Foreskin keratinocyte (primary cell): ENCODE measurements at places on chromosomes 2 and 18.

DNA sequence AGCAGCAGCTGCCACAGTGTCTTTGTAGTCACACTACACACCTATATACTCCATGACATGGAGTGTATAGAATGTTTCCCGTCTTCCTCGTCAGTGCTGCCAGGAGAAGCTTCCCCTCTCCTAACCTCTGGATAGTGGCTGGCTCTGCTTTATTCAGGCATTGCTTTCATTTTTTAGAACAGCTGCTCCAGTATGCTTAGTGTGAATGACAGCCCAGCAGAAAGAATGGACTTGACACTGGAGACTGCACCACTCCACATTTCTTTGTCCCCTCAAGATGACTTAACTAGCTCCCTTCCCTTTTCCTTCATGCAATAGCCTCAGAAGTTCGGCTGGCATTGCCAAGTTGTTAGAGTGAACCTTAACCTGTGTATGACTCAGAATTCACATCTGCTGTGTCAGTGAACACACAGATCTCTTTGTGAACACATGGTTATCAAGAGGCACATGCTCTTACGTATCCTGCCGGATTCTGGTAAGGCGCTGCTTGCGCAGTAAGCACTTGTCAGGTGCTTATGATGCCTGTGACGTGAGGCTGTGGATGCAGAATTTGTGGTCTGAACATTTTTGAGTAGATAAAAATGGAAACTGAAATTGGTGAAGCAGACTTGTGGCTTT is 73.9 kb downstream of the NEDD4L start:
- peak; percentile 88 for DNase-seq

- DNase-seq, result peak; percentile 65
Measured at GRCh38 chr2:105734762-105735538, 9.8 kb upstream of the NCK2 start.

DNA sequence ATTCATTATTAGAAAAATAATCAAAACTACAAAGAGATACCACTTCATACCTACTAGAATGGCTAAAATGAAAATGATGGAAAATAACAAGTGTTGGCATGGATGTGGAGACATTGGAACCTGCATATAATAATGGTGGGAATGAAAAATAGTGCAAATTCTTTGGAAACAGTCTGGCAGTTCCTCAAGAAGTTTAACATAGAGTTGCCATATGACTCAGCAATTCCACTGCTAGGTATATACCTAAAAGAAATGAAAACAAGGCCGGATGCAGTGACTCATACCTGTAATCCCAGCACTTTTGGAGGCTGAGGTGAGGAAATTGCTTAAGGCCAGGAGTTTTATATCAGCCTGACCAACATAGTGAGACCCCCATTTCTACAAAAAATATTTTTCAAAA is 41.6 kb upstream of the ACYP2 start:
- DNase-seq, result peak; percentile 84

- DNase-seq, result no peak
Measured at GRCh38 chr2:145799595-145800108, 1279.7 kb upstream of the ZEB2 start.

DNA sequence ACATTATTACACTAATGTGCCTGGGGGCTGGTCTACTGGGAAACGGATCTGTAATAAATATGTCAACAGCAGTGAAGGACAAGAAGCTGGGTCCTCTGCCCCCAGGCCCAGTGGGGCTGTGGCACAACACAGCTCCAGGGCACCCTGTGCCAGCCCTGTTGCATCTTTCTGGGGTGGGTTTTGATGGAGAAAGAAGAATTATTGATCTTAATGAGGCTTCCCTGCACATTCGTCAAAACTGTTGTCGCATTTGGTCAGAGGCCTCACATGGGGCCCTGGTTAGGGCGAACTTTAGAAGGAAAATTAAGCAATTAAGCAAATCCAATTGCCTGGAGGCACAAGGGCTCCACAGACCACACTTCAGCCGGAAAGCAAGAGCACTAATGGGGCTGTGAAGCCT is 30.0 kb upstream of the TWIST2 start:
- no peak for DNase-seq

DNA sequence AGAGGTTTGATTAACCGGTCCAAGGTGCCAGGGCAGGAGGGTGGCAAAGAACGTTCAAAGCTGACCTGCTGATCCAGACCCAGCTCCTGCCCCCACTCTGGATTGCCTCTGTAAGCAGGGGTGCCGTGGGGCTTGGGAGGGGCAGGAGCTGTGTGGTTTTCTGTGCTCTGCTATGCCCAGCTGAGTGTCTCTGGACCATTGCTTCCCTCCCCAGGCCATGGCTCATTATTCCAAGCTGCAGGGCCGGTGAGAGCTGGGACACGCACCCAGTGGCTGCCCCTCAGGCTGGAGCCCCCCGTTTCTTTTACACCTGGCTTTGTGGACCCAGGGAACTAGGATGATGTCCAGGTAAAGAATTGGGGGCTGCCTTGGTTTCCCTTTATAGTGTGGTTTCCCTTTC is 238.4 kb upstream of the HS6ST1 start:
- no peak for DNase-seq

- DNase-seq, result no peak
Measured at GRCh38 chr2:214169736-214170135, 241.1 kb upstream of the VWC2L start.

GRCh38 chr2:188217264-188217663 is 74.4 kb upstream of the GULP1 start:
- no peak for DNase-seq

- peak; percentile 60 for DNase-seq
Measured at GRCh38 chr2:96329456-96329855, 4.3 kb downstream of the ITPRIPL1 start.

DNA sequence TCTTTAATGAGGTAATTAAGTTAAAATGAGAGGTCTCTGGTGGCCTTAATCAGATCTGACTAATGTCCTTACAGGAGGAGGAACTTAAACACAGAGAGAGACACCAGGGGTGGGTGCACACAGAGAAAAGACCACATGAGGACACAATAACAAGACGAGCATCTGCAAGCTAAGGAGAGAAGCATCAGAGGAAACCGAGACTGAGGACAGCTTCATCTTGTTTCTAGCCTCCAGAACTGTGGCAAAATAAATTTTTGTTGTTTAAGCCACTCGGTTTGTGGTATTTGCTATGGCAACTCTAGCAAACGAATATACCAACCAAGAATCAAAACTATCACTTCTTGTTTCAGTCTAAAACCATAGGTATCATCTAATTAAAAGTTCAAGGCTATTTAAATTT is 400.1 kb downstream of the PID1 start:
- no peak for DNase-seq

DNA sequence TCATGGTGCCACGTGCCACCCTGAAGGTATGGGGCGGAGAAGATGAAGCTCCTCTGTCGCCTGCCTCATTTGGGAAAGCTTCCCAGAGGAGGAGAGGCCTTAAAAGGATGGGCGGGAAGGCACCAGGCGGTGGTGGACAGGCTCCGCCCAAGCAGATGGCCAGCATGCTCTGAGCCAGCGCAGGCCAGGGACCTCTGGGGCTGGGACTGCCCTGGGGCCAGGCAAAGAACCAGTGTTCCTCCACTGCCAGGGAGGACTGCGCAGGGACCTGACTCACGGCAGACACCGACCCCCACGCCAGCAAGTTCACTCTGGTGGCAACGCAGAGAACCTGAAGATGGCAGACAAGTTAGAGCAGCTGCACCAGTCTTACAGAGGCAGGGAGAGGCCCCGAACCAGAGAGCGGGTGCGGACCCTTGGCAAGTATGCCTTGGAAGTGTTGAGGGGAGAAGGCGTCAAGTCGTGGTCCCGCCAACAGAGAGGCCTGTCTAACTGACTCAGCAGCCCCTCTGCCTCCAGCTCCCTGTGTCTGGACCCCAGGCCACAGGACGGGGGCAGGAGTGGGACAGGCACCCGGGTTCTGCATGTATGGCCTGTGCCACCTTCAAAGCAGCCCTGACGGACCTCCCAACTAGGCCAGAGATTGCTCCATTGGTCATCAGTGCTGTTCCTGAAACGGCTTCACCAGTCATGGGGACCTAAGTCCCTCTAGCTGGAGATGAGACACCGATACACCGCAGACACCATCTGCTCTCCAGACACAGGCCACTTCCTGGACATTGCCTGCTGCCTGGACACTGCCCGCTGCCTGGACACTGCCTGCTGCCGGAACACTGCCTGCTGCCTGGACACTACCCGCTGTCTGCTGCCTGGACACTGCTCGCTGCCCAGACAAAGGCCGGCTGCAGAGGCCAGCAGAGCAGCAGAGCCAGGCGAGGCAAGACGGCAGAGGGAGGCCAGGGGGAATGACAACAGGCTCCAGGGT is 124.7 kb downstream of the HDAC4 start:
- DNase-seq, result no peak

DNA sequence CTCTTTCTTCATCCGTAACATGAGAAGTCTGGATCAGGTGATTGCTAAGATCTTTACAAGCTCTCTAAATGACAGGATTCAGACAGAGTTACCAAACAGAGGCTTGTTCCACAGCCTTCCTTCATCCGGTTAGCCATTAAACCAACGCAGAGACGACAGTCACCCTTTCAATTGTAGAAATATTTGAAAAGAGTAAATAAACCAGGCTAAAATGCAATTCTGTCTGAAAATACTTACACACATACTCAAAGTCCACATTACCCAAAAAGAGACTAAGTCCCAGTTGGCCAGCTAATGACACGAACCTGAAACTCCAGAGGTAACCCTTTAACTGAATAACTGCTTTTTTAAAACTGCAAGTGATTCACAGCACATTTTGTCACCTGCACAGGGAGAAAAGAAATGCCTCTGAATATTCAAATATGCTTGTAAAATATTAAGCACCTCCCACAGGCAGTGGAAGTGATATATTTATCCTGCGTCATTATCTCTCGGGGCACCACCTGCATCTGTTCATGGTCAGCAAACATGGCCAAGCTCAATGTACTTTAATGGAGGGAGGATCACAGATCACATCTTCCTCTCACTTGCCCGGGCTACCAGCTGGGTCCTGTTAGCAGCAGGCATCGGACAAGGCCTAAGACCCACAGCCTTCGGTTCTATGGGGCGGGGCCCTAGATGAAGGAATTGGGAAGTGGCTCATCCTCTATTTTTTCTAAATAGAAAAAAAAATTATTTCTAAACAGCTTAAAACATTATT is 38.8 kb upstream of the DNER start:
- DNase-seq, result no peak

GRCh38 chr2:177075254-177075653 is 137.3 kb upstream of the HNRNPA3 start:
- no peak for DNase-seq

DNA sequence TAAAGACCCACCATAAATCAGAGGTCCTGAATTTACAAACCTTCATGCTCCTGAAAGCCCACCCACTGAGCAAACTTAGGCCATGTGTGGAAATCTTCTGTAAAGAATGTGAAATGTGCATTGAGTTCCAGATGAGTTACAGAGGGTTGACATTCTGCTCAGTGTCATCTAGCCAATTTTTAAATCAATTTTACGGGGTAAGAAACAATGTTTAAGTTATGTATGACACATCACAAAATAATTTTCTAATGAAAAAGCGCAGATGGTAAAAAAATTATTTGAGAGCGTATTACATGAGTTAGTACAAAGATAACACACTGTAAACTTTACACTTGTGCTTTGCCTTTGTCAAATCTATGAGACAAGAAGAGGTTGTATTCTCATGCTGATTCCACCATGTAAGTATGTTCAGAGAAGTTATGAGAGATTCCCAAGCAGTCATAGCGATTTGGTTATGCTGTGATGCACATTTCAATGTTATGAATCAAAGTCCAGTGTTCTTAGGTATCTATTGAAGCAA is 446.3 kb downstream of the ADCYAP1 start:
- no peak for DNase-seq

- no peak for DNase-seq
Measured at GRCh38 chr18:58777471-58777870, 87.2 kb upstream of the ZNF532 start.

DNA sequence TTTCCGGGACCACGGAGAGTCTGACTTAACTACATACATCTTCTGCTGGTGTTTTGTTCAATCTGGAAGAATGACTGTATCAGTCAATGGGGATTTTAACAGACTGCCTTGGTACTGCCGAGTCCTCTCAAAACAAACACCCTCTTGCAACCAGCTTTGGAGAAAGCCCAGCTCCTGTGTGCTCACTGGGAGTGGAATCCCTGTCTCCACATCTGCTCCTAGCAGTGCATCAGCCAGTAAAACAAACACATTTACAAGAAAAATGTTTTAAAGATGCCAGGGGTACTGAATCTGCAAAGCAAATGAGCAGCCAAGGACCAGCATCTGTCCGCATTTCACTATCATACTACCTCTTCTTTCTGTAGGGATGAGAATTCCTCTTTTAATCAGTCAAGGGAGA is 23.1 kb downstream of the ICOS start:
- DNase-seq, result no peak

DNA sequence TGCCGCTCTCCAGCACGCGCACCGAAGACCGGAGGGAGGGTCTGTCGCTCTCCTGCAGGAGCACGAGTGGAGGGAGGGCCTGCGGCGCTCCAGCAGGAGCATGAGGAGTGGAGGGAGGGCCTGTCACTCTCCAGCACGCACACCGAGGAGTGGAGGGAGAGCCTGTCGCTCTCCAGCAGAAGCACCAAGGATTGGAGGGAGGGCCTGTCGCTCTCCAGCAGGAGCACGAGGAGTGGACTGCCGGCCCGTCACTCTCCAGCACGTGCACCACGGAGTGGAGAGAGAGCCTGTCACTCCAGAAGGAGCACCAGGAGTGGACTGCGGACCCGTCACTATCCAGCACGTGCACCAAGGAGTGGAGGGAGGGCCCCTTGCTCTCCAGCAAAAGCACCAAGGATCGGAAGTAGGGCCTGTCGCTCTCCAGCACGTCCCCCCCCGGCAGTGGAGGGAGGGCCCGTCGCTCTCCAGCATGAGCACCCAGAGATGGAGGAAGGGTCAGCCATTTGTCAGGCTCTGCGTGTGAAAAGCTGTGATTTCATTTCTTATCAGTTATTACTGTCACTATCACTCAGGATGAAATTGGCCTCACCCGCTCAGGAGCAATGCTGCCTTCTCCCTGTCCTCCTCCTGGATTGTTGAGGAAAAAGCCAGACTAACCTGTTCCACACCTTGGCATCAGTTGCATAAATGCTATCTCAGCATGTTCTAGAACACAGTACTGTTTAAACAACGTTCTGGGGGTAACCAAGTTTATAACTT is 35.9 kb downstream of the ADI1 start:
- DNase-seq, result no peak

DNA sequence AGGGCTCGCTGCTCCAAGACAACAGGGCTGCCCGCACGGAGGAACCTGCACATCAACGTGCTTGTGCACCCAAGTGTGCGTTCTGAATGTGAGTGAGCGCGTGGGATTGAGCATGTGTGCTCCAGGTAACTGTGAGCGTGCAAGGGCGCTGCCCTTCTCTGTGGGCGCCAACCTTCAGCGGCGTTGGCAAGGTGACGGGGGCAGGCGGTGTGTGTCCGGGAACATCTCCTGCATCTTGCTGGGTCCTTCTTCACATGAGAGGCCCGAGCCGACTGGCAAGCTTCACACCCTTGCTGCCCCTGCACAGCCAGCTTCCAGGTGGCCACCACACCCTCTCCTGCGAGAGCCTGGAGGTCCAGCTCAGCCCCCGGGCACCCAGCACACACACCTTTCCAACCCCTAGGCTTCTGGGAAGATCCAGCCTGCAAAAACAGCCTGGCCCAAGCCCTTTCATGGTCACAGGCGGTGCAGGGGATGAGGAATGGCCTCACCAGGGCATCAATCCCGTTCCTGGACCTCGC is 220.9 kb downstream of the HDAC4 start:
- DNase-seq, result no peak

GRCh38 chr2:172137109-172137508 is 34.4 kb upstream of the DLX2 start:
- DNase-seq, result no peak
